ENCODE measurements at places on chromosomes 12 and 14. TPM values are rescaled to one million over a fixed set of nuclear protein-coding genes. Genes with fewer than 3 reads are reported as not detected.

The AMHR2 gene
- total RNA-seq = 0.30 TPM

DNA sequence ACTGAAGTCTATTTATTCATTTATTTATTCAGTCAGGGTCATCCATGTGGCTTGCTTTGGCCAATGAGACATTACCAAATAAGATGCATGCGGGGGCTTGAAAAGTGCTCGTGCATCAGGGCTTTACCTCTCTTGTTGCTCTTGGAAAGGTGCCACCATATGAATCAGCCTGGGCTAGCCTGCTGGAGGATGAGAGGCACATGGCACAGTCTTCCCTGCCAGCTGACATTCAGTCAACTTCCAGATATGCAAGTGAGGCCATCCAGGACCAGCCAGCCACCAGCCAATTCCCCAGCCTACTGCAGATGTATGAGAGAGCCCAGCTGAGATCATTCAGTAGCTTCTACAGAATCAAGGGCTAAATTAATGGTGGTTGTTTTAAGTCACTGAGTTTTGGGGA lies 105.2 kb upstream of the RPH3A start:
- no peak for DNase-seq

- no peak for DNase-seq
Measured at GRCh38 chr12:121284551-121285390, 11.7 kb downstream of the CAMKK2 start.

- DNase-seq = no peak
Measured at GRCh38 chr14:71852181-71852580, 80.0 kb upstream of the RGS6 start.
